ENCODE measurements at places on chromosomes 4 and X.

DNA sequence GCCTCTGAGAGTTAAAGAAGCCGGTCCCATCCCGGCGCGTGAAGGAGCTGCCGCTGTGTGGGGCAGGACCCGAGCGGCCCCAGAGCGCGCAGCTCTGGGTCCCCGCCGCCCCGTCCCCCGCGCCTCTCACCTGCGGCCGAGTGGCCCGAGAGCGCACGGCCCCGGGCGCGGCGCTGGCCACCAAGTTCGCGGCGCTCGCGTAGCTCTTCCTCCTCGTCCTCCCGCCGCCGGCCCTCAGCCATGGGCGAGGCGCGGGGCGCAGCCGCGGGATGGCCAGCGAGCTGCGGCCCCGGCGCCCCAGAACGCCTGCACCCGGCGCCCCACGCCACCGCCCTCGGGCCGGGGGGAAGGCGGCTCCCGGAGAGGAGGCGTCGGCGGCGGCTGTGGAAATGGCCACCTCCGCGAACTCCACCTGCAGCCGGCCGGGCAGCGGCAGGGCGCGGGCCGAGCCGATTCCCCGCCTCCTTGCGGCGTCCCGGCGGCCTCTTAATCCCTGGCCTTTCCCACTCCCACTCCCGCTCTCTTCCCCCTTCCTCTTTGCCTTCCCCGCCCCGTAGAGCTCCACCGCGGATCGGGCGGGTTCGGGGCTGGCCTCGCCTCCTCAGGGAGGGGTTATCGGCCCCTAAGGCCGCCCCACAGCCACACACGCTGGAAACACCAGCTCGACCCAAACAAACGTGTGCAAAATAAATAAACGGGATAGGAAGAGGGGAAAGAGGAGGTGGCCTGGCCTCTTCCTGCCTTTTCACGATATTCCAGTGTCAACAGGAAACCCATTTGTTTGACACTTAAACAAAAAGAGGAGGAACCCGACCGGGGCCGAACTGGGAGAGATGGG, at the start of gene SH3D19:
TSS of gene SH3D19 (minus strand) at position 495 of the 838 bp plus-strand sequence. CDS start at position 242, 253 bp downstream.
- no peak for DNase-seq

DNA sequence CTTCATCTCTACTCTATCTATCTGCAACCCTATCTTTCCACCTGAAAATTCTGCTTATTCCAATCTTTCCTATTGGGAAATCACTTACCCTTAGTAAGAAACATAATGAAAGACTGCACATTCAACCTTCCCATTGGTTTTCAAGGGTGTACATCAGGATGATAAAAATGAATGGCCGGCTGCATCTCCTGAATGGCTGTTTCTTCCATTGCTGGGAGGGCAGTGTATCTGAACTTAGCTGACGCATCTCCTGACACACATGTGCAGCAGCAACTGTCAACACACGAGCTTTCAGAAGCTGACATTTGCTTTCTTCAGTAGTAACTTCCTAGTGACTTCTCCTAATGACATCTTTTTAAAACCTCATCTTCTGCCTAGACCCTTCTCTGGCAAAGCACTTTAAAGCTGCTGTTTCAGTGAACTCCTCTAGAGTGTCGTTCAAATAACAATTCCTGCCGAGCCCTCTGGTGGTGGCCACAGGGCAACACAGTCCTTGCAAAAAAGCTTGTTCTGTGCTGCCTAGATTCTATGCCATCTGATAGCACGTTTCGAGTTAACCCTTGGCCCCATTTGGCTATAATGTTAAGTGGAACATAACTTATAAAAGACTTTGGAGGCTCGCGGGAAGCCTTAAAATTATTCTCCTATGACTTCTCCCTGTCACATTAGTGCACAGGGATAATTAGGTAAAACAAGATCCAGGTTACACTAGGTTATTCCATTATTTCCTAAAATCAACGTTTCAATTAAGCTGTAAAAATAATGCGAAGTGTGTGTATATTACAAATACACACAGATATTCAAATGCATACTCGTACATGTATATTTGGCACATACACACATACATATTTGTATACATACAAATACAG, 2340.7 kb downstream of the PCDH7 start:
- peak; percentile 39 for DNase-seq

GRCh38 chr4:146742416-146742815, 103.7 kb downstream of the POU4F2 start:
- peak; percentile 4 for DNase-seq

DNA sequence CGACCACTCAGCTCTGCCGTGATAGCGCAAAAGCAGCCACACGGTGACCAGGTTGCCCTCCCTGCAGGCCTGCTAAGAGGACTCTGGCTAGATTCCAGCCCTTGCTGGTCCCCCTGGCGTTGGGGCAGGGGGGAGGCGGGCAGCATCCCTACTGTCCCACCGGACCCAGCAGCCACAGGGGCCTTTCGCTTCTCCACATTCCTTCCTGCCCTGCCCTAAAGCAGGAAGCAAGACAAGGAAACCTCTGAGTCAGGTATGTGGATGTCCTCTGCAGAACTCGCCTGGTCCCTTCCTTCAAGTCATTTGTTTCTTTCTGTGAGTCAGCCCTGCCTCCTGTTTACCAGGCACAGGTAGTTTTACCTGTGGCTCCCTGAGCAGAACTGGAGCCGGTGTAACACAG, 60.2 kb upstream of the CLDN34 start:
- DNase-seq = no peak

- DNase-seq = peak; percentile 16
These were observed 57.9 kb downstream of the TKTL2 start for GRCh38 chr4:163415668-163416067.

GRCh38 chrX:36357855-36358254, 438.3 kb downstream of the CFAP47 start:
- no peak for DNase-seq

GRCh38 chrX:42143866-42144592, 220.7 kb upstream of the CASK start:
- DNase-seq = no peak

GRCh38 chr4:58649226-58649625, 1539.0 kb upstream of the IGFBP7 start:
- DNase-seq = no peak

GRCh38 chrX:152923599-152923998, 25.7 kb downstream of the ZNF185 start:
- DNase-seq = no peak

DNA sequence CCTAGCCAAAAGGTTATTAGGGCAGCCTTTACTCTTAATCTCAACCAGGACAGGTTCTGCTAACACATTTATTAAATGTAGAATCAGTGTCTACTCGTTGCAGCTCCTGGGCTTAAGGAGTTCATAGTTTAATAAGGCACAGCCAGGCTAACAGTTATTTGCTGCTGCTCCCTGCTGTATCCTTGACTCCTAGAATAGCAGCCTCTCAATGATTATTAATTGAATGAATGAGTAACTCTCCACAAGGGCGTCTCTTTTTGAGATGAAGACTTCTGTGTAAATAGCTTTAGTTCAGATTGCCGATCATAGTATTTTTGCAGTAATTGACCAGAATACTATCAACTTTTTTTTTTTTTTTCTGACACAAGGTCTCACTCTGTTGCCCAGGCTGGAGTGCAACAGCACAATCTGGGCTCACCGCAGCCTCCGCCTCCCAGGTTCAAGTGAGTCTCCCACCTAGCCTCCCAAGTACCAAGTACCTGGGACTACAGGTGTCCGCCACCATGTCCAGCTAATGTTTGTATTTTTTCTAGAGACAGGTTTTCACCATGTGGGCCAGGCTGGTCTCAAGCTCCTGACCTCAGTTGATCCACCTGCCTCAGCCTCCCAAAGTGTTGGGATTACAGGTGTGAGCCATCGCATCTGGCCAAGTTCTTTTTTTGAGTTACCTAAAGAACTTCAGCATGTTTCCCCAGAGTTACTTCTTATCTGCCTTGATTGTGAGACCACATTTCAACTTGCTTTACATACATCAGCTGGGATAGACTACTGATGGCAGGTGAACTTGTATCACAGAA, 2.9 kb downstream of the UGDH start:
- DNase-seq = no peak

DNA sequence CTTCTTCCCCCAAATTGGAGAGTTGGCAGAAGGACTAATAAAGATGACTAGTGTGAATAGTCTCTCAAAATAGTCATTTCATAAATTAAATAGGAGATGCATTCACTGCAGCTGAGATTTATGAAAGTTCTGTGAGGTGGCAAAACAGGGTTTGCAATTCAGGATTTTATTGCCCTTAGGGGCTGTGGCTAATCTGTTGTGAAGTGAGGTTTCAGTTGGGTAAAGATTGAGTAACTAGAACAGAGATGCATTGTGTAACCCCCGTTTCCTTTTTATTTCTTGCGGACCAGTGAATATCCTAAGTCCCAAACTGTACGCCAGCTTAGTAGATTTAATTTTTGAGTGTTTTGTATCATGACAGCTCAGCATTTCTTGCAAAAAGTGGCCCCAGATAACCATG, 16.2 kb upstream of the SCRG1 start:
- DNase-seq = no peak

DNA sequence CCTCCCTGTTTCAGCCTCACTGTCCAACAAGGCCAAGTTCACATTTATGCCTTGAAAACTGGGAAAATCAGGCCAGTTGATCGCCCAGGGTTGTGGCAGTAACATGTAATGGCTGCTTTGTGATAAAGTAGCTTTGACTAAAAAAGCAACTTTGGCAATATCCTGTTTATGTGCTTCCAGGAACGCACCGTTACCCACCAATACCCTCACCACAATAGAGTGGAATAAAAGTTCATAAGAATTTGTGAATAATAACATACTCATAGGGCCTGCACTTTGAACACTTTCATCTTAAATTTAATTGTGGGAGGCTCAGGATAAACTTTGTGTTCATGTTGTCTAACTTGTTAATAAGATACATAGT, 80.7 kb upstream of the MAML3 start:
- DNase-seq = no peak

GRCh38 chr4:77263247-77263646, 106.2 kb downstream of the CCNG2 start:
- DNase-seq = no peak
